ENCODE measurements at places on chromosomes 12 and 14.

- DNase-seq: no peak
Observed at GRCh38 chr12:57693317-57693658, 644 bp upstream of the OS9 start.

DNA sequence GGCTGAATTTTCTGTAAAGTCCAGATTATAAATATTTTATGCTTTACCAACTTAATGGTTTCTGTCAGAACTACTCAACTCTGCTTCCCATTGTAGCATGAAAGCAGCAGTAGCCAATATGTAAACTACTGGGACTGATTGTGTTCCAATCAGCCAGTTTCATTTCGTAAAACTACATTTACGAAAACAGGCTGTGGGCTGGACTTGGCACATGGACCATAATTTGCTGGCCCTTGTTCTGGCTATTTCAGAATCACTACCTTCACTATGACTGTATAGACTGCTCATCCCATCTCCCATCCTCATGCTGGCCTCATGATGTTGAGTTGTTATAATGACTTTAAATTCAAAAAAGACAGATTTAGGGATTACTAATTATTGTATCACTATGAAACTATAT lies 38.7 kb downstream of the FAR2 start:
- no peak for DNase-seq

GRCh38 chr12:129873833-129874208 lies 30.0 kb downstream of the TMEM132D start:
- no peak for DNase-seq

DNA sequence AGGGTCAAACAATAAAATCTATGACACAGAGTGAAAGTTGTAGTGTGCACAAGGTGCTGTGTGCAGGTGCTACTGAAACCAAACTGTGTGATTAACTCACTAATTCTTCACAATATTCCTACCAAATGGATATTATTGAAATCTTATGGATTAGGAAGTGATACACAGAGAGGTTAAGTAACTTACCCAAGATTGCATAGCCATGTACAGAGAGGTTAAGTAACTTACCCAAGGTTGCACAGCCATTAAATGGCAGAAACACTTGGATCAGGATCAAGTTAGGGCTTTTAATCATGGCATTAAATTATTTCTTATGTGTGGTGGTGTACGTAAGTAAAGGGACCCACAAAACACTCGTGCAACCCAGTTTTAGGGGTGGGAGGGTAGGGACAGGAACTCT lies 771.4 kb downstream of the AACS start:
- no peak for DNase-seq

- no peak for DNase-seq
Observed at GRCh38 chr12:66813137-66813892, 134.4 kb upstream of the GRIP1 start.

DNA sequence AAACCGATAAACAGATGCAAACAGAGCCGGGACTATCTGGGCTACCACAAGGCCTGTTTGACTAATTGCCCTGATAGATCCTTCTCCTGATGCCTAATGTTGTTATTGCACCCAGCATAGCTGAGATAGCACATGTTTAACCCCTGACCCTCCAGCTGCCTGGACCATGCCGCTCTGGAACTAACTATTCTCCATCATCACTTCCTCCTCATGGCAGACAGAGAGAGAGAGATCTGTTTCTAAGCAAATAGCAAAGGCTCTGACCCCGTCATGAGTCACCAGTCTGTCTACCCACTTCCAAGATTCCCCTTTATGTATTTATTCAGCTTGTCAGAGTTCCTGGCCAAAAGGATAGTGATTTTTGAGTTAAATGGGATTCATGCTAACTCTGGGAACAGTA lies 58.2 kb upstream of the FLRT2 start:
- no peak for DNase-seq

- no peak for DNase-seq
Observed at GRCh38 chr12:66044731-66045130, 85.8 kb downstream of the LLPH start.

GRCh38 chr12:15520083-15520482 lies 197.8 kb downstream of the PTPRO start:
- no peak for DNase-seq

GRCh38 chr12:83801972-83802371 lies 1110.6 kb downstream of the SLC6A15 start:
- DNase-seq: no peak
